Fibroblast of the aortic adventitia (primary cell): ENCODE measurements at places on chromosomes 2 and 18. TPM values are rescaled to one million over a fixed set of nuclear protein-coding genes. Genes with fewer than 3 reads are reported as not detected.
A peak's percentile ranks its signal among the peaks of the same experiment; 100 is the strongest.

- DNase-seq, result no peak
Measured at GRCh38 chr2:108621087-108621559, 86.9 kb downstream of the LIMS1 start.

ABCG5 gene
- not detected in 2 replicates for total RNA-seq

GRCh38 chr2:52178845-52179244, 1146.9 kb upstream of the NRXN1 start:
- DNase-seq, result no peak

DNA sequence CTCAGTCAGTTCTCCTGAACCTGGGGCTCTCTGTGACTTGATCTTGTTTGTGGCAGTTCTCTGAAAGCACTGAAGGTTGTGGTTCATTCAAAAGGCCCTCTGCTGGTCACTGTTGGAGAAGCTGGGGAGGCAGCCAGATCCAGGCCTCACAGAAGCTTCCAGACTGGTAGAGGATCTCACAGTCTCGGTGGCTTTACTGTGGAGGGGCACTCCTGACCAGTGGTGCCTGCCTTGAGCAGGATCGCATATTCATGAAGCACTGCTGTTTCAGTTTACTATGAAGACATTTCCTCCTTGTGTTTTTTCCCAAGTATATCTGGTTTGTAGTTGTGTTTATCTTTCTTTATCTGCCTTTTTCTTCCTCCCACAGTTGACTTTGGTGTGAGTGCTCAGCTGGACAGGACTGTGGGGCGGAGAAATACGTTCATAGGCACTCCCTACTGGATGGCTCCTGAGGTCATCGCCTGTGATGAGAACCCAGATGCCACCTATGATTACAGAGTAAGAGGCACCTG, 133.9 kb downstream of the MAP4K4 start:
- peak; percentile 81 for DNase-seq

- DNase-seq, result no peak
Measured at GRCh38 chr18:74141667-74142066, 6.0 kb downstream of the FBXO15 start.

GRCh38 chr18:32355896-32356295, 114.8 kb downstream of the GAREM1 start:
- DNase-seq, result peak; percentile 75

GRCh38 chr2:222169346-222169745, 129.5 kb downstream of the PAX3 start:
- DNase-seq, result no peak

ADAM23 gene
- 1.9 and 7.8 TPM in 2 replicates for total RNA-seq

GPR39 gene
- 0.41 and 12.7 TPM in 2 replicates for total RNA-seq

ITGB6 gene
- under 0.01 TPM in 1 of 2 replicates, not detected in the other for total RNA-seq

HMSD gene
- 0.09 and 0.90 TPM in 2 replicates for total RNA-seq

STK17B gene
- 50.5 and 114 TPM in 2 replicates for total RNA-seq

LYPD6B gene
- 0.18 TPM in 1 of 2 replicates, not detected in the other for total RNA-seq

FIGN gene
- 2.5 and 4.1 TPM in 2 replicates for total RNA-seq

ALPI gene
- not detected in 2 replicates for total RNA-seq

GRCh38 chr2:219302412-219302968, 6.7 kb downstream of the PTPRN start:
- DNase-seq, result no peak

GRCh38 chr2:109062859-109063700, 65.9 kb upstream of the SH3RF3 start:
- no peak for DNase-seq

GRCh38 chr2:20291106-20291564, 59.5 kb downstream of the PUM2 start:
- DNase-seq, result peak; percentile 83

GRCh38 chr2:39326644-39327043, 82.9 kb upstream of the CDKL4 start:
- no peak for DNase-seq

DNA sequence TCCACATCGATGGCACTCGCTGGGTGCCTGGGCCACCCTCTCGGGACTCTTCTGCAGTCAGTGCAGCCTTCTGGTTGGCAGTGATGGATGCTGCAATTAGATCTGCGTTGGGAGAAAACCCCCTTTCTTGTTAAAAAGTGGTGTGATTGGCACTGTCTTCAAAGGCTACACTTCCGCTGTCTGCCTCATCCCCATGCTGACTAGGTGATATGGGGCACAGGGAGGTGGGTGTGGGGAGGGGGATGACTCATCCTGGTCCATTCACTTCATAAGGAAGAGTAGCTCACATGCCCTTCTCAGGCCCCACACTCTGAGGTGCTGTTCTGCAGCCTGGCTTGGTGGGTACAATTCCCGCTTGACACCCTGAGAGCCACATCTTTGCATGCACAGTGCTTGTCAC, 77.4 kb downstream of the THNSL2 start:
- DNase-seq, result no peak

GRCh38 chr18:22169889-22170420, 566 bp downstream of the GATA6 start:
- peak; percentile 67 for DNase-seq

- no peak for DNase-seq
Measured at GRCh38 chr2:85091838-85092237, 41.4 kb upstream of the TCF7L1 start.

HOXD12 gene
- total RNA-seq, result not detected in 2 replicates

RTP5 gene
- total RNA-seq, result not detected in 2 replicates

GRCh38 chr2:102893870-102894269, 132.0 kb downstream of the TMEM182 start:
- DNase-seq, result no peak

ZNF521 gene
- total RNA-seq, result 35.7 and 48.6 TPM in 2 replicates

DCC gene
- under 0.01 and 0.09 TPM in 2 replicates for total RNA-seq

DNA sequence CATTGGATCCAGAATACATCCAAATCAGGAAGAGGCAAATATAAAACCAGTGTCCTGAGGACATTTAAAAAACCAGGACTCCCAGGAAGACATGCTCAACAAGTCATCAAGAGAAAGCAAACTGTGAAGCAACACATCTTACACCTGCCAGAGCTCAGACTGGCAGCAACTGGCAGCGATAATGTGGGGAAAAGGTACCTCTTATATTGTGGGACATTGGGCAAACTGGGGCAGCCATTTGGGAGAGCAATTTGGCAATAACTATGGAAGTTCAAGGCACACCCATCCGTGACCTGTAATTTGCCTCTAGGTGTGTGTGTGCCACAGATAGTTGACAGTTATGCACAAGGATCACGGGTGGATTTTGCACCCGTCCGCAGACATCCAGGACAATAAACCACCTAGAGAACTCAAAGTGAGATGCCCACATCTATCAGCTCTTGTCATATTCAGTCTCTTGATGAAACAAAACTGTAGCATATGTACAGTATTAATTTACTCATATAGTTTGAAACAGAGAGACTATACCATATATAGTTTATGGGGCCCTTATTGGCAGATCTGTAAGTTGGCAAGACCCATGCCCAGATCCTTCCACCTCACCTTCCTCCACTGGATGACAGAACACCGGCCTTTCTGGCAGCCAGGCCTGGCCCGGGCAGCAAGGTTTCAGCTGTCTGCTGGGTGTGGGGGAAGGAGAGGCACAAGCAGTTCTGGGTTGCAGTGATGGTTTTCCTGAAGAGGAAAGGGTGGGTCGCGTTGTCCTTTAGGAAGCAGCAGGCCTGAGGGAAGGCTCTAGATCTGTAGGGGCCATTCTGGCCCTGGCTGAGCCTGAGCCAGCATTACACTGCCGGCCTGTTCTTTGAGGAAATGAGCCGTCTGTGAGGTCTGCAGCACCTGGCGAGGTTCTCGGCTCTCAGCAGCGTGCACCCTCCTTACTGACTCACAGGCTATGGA, 18.8 kb downstream of the HJURP start:
- DNase-seq, result no peak

SGPP2 gene
- not detected in 2 replicates for total RNA-seq

- DNase-seq, result peak; percentile 54
Measured at GRCh38 chr18:59550174-59550516, 147.1 kb downstream of the CCBE1 start.

DNA sequence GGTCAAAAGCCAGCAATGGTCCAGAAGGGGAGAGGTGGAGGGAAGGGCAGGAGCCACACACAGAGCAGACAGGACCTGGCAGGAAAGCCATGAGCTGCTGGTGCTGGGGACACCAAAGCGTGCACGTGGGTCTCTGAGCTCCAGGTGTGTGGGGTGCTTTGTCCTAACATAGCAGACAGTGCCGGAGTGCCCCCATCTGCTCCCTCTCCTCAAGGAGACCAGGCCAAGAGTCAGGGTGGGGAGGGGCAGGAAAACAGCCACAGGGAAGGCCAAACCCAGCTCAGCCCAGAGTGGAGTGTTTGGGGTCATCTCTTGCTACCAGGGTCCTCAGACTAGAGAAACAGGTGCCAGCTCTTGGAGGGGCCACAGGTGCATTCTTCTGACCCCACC, 4.2 kb upstream of the GPC1 start:
- DNase-seq, result no peak

GRCh38 chr18:32980896-32981295, 208.1 kb upstream of the KLHL14 start:
- no peak for DNase-seq

STON1 gene
- total RNA-seq, result 24.6 and 79.9 TPM in 2 replicates

LHCGR gene
- total RNA-seq, result 0.25 TPM in 1 of 2 replicates, not detected in the other

- no peak for DNase-seq
Measured at GRCh38 chr2:109304731-109305470, 175.9 kb downstream of the SH3RF3 start.

PSMA8 gene
- not detected in 2 replicates for total RNA-seq

- no peak for DNase-seq
Measured at GRCh38 chr2:55224761-55225261, 7.3 kb downstream of the CLHC1 start.

DNA sequence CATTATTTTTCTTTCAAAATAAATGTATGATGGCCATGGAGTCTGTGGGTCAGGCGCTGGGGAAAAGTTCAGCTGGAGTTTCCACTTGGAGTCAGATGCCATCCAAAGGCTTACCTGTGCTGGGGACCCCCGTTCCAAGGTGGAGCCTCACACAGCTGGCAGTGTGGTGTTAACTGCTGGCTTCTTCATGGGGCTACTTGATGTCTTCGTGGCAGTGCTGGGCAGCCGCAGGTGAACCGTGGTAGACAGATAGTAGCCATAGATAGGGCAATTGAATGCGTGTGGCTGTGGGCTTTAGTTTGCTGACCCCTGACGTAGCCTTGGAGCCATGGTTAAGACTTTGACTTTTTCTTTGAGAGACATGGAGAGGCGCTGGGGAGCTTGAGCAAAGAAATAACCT, 83.1 kb downstream of the HS6ST1 start:
- DNase-seq, result no peak

ZNF385B gene
- total RNA-seq, result 4.8 TPM in 1 of 2 replicates, not detected in the other

DNA sequence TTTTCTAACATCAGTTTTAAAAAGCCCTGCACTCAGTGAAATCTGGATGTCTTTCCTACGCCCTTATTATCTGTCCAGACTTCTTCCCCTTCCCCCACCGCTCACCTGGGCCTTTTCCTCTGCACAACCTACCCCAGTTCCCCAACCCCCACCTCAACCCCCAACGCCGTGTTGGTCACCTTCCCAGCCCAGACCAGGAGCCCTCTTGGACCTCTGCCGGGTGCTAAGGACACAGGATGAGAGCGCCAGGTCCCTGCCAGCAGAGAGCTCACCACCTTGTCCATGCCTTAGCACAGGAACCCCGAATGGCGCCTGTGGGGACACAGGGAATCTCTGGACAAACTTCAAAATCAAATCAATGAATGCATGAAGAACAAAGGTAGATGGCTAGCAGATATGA, 966 bp upstream of the RBM43 start:
- DNase-seq, result no peak

- DNase-seq, result peak; percentile 65
Measured at GRCh38 chr18:59696311-59697235, 650 bp downstream of the CCBE1 start.

AQP12A gene
- not detected in 2 replicates for total RNA-seq

DNA sequence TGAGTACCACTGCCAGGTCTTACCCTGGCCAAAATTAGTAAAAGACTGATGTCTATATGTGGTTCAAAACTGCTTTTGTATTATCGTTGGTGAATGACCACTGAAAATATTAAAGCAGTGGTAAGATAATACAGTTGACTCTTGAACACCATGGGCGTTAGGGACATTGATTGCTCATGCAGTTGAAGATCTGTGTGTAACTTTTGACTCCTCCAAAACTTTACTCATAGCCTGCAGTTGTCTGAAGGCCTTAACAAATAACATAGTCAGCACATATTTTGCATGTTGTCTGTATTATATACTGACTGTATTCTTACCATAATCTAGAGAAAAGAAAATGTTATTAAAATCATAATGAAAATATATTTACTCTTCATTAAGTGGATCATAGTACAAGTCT, 5.8 kb upstream of the ANKRD12 start:
- DNase-seq, result no peak

DNA sequence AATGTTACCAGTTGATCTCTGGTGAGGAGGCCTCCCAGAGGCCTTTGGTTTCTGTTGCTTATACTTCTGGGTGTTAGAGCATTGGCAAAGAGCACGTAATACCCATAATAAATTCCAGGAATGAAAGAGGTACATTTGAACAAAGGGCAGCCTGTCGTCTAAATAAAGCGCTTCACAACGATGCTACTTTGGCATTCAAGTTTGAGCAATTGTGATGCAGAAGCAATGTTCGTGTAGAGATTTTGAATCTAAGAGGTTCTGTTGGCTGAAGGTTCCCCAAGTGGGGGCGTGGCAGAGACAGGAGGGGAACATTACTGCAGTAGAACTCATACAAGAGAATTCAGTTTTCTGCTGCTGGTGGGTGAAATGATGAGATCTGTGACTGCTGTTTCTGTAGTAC, 27.8 kb downstream of the ZNF532 start:
- no peak for DNase-seq

ADD2 gene
- total RNA-seq, result 0.36 and 17.3 TPM in 2 replicates

DNA sequence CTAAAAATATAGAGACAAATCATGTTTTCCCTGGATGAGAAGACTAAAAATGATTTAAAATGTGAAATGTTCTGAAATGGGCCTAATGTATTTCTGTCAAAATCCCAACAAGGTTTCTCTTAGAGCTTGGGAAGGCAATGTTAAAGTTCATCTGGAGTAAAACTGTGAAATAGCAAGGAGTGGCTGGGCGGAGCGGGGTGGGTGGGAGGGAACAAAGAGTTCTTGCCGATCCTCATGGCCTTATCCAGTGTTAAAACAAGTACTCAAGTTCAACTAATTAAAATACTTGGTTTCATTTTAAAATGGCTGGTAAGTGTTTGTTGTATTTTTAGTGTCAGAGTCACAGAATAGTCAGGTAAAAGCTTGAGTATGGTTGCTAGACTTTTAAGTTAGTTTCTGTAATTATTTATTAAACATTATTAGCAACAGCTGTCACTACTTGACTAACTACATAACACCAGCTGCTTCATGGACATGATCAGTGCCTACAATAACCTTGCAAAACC, 87.3 kb downstream of the RTN4 start:
- DNase-seq, result no peak

GRCh38 chr18:8960740-8961657, 141.5 kb upstream of the NDUFV2 start:
- DNase-seq, result peak; percentile 77

NT5DC4 gene
- total RNA-seq, result not detected in 2 replicates

GRCh38 chr2:96687711-96688640, 45.4 kb downstream of the FER1L5 start:
- DNase-seq, result no peak
